ENCODE measurements at places on chromosomes 5 and 9.

- DNase-seq, result no peak
Measured at GRCh38 chr5:169856571-169856970, 123.7 kb downstream of the INSYN2B start.

GRCh38 chr5:57552033-57552432, 69.4 kb upstream of the ACTBL2 start:
- no peak for DNase-seq

- DNase-seq, result no peak
Measured at GRCh38 chr5:116517488-116517887, 57.1 kb downstream of the SEMA6A start.

DNA sequence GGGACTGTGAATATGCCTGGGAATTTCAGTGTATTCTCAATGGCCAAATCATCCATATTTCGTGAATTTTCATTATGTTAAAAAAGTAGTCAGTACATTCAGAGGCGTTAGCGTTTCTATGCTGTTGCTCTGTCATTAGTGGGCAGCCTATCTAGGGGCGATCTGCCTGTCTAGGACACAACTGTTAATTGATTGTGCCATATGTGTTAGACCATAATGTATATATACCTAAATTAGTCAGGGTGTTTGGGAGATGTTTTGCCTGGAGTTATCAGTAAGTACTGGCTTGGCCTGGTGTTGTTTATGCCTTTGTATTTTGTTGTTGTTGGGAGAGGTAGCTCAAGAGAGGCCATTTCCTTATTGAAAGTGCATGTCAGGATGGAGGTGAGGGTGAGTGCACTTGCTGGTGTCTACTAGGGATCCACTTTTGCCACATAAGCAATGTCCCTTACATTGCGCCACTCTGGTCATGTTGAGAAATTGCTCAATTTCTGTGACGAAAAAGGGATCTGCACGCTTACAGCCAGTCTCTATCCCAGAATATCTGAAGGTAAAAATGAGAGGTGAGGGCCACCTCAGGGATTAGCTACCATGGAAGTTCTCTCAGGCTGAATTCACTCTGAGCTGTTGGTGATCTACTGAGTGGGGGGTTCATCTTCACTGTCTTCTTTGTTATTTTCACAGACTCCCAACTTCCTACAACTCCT, 123.3 kb downstream of the ST8SIA4 start:
- no peak for DNase-seq

GRCh38 chr5:160030631-160031377, 21.9 kb downstream of the TTC1 start:
- DNase-seq, result no peak

DNA sequence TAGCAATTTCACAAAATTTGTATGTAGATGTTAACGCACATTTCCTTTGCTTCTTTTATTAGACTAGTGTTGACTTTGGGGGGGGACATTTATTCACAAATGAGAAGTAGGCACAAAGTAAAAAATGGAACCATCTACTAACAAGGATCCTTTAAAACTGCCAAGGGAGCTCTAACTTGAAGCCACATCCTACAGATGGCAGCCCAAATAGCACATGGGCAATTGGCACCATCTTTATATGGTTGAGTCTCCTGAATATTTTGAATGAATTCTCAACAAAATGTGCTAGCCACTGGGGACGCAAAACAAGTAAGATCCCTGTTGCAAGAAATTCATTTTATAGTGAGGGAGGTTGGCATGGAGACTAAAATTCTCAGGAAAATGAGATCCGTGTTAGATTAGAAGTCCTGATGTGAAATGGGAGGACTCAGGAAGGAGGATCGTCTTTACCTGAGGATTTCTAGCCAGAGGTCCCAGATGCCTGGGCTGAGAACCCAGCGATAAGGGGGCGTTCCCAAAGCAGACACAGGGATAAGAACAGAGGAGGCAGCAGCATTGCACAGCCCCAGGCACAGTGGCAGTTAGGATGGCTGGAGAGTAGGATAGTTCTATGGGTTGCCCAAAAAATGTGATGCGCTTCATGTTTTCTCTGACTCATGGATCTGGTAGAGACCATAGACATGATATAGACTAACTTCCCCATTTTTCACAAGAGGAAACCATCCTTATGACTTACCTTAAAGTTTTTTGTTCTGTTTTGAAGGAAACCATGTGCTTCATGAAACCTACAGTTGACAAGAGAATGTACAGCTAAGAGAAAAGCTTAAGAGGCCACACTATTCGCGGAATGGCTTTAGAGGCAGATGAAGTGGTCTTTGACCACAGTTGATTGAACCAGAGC, 37.4 kb downstream of the C9orf152 start:
- no peak for DNase-seq

- no peak for DNase-seq
Measured at GRCh38 chr9:113129884-113130283, 20.9 kb upstream of the SLC31A2 start.

GRCh38 chr5:40383749-40384651, 295.7 kb upstream of the PTGER4 start:
- no peak for DNase-seq

GRCh38 chr9:99834474-99834873, 12.8 kb downstream of the NR4A3 start:
- DNase-seq, result no peak

DNA sequence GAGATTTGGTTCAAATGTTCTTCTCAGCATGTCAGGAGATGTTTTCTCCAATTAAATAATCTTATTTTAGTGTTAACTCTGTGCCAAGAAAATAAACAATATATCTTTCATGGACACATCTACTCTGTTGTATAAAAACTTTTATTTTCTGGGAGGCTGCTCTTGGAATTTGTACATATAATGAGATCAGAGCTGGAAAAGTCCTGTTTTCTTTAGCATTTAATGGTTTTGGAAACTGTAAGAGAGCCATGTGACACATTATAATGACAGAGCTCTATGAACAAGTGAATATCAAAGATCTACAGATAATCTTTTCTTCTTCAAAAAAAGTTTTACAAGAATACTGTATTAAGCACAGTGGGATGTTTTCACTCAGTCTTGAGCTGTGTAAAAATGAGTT, 48.8 kb downstream of the FOXD1 start:
- DNase-seq, result no peak

- DNase-seq, result no peak
Measured at GRCh38 chr9:89802781-89803355, 198.1 kb downstream of the GADD45G start.

DNA sequence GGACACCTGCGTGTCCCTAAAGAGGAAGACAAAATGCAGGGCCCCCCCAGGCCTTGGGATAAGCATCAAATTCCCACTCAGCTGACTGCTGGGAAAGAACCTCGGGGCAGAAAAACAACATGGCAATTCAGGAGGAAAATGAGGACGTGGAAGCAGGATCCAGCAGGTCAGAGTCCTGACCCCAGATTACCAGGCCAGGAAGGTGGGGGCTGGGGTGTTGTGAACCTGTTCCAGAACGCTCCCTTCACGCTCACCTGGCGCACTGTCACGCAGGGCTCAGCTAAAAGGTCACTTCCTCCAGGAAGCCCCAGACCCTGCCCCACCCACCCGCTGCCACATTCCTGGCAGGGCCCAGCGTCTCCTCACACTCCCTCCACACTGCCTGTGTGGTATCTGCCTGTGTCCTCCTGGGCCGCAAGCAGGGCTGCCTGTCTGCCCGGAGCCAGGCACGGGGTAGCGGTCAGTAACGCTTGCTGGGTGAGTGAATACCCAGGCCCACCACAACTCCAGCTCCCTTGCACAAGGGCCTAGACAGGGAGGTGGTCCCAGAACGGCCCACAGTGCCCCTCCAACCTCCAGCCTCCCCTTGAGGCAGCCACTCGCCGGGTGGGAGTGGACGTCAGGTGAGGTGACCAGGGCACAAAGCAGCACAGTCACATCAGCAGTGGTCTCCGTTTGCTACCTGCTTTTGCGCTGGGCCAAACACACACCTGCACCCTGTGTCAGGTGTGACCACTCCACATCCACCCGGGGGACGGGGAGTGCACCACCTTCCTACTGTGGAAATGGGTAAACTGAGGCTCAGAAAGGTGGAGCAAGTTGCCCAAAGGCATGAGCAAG, 18.1 kb downstream of the VAV2 start:
- no peak for DNase-seq

GRCh38 chr9:85516455-85516854, 225.3 kb downstream of the AGTPBP1 start:
- no peak for DNase-seq

GRCh38 chr5:12777342-12777741, 873.1 kb upstream of the CTNND2 start:
- no peak for DNase-seq

DNA sequence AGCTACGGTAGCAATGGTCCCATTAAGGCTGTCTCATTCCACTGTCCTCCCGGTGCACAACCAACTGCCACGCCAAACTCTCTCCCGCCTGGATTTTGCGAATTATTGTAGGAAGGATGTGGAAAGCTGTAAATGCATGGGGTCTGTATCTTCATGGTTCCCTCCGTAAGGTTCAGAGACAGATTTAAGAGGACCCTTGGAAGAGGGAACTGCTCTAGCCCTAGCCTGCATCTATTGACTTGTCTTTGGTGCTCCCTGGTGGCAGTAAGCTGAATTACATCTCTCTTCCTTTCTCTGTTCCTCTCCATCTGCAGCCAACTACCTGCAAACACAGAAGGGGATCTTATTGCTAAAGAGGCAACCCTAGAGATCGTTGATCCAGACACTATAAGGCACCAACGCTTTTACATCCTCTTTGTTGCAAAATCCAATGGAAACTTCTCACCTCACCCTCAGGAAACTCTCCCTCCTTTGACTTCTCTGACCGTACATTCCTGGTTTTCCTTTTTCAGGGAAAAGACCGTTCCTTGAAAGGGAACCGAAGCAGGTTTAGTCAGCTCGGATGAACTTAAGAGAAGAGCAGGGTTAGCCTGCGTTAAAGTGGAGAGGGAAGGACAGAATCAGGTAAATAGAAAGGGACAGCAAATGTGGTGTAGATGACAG, 11.9 kb downstream of the CAPSL start:
- peak; percentile 63 for DNase-seq
